ENCODE measurements at places on chromosomes 5 and 9. TPM values are rescaled to one million over a fixed set of nuclear protein-coding genes. Genes with fewer than 3 reads are reported as not detected.

The PLCXD3 gene
- total RNA-seq = not detected

The ZNF618 gene
- total RNA-seq = 20.7 TPM

The CCNI2 gene
- not detected for total RNA-seq

The IFNA13 gene
- not detected for total RNA-seq

The UBAP1 gene
- total RNA-seq = 34.5 TPM

The PCDHA5 gene
- total RNA-seq = 0.18 TPM

The PCDHGA6 gene
- total RNA-seq = 6.6 TPM

The FBXO4 gene
- 6.2 TPM for total RNA-seq

The ALG2 gene
- 43.5 TPM for total RNA-seq

The NUTM2G gene
- total RNA-seq = not detected

The IRGM gene
- total RNA-seq = not detected

The ASTN2 gene
- 7.6 TPM for total RNA-seq

The NDST1 gene
- 423 TPM for total RNA-seq

The PRKACG gene
- not detected for total RNA-seq

The TIMD4 gene
- total RNA-seq = not detected

The NRG2 gene
- total RNA-seq = 0.39 TPM

The ARL14EPL gene
- total RNA-seq = not detected

The FAM221B gene
- not detected for total RNA-seq

The MRPL41 gene
- 74.2 TPM for total RNA-seq

The HTR1A gene
- not detected for total RNA-seq

The SOWAHA gene
- total RNA-seq = not detected

The BDP1 gene
- total RNA-seq = 19.3 TPM

The LRRC19 gene
- not detected for total RNA-seq

The CDC25C gene
- total RNA-seq = 2.9 TPM

The CD180 gene
- total RNA-seq = not detected

The FBP2 gene
- total RNA-seq = not detected

The ABO gene
- total RNA-seq = 0.05 TPM

Data from glomerular endothelial cell (primary cell).